Stimulated activated CD4-positive, alpha-beta T cell treated with anti-CD3 and anti-CD28 coated beads, TNF-alpha, amount 100 ng/mL, for 48 hours (primary cell): ENCODE measurements at places on chromosomes 6 and 20.

DNA sequence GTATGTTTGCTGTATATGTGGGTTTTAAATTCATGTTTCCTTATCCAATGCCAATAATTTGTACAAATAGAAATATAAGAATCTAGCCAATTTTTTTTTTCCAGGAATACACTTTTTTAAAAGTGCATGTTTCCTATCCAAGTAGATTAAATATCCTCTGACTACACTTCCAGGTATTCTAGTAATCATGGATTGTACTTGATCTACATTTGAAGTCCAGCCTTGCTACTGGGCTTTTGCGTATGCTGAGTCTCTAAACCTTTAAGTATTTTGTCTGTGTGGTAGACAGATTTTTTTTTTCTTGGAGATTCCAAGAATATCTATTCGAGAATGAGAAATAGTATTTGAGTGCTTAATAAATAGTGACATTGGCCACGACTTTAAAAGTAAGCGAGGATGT, 188.3 kb downstream of the SASH1 start:
- no peak for DNase-seq

DNA sequence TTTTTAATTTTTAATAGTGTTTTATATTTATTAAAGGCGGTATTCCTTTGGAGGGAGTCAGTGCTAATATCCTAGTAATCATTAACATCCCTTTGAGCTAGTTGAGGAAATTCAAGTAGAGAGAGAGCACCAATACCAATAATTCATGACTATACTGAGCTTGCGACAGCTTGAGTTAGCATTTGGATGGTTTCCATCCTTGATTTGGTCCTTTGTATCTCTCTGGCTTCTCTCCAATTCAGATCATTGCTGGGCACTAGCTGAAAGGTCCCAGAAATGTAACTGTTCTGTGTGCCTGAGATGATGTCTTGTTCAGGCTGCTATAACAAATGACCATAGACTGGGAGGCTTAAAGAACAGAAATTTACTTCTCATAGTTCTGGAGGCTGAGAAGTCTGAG, 77.0 kb downstream of the RNF144B start:
- no peak for DNase-seq

GRCh38 chr6:32885698-32886286, 31.8 kb downstream of the PSMB9 start:
- DNase-seq = no peak

DNA sequence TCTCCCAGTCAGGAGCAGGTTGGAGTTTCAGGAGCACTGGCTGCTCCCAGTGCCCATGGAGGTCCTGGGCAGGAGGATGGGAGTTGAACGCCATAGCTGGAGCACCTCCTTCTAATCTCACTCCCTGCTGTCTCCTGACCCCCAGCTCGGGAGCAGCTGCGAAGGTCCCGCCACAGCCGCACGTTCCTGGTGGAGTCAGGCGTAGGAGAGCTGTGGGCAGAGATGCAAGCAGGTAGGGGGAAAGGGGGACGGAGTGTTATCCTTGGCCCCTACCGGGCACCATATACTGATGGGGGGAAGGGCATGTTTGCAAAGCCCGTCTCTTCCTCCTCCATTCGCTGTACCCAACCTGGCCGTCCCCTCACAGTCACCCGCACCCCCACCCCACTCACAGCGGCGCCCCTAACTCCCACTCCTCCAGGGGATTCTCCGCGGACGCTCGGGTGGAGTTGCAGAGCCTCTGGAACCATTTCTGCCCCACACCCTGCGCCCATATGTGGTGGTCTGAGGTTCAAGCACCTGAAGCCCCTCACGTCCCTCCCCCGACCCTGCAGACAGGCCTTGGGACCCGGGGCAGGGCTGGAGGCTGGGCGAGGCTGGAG, 16.7 kb downstream of the HSPA12B start:
- DNase-seq = no peak

GRCh38 chr6:46215213-46215612, 44.4 kb upstream of the ENPP5 start:
- no peak for DNase-seq

GRCh38 chr6:51928320-51928719, 159.1 kb downstream of the PKHD1 start:
- no peak for DNase-seq

DNA sequence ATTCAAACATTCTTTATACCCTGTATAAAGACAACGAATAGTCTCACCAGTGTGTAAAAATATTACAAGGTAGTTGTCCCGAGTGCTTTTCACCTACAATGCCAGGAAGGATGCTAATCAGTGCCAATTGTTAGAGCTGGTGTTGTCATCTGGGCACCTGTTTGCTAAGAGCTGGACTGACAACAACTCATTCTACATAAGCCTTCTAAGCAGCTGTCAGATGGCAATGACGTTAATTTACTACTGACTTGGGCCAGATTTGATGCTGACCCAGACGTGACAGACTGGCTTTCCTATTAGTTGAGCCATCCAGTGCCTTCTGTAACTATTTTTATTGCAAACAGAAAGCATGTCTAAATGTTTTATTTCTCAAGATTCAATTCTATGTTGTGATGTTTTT, 355.2 kb downstream of the ADGRB3 start:
- DNase-seq = no peak

DNA sequence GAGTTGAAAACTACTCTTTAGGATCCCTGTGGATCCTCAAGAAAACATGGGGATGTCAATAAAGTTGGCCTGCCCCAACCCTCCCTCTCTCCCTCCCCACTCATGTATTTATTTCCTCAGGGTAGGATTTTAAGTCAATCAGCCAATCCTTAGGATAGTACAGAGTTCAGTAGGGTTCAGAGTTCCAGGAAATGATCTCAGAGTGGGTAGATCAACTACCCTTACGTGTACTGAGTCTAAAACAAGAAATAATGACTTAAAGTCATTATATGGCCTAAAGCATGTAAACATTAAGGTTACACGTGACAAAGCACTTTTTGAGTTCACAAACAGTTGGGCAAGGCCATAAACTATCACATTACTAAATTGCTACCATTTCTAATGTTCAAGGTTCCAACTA, 47.2 kb upstream of the REV3L start:
- DNase-seq = no peak
